ENCODE measurements at places on chromosomes 12 and 14. TPM values are rescaled to one million over a fixed set of nuclear protein-coding genes. Genes with fewer than 3 reads are reported as not detected.

Gene TTC9
- total RNA-seq, result 4.7 TPM

Gene CBLN3
- 11.1 TPM for total RNA-seq

Gene PAX9
- not detected for total RNA-seq

Gene KRT85
- total RNA-seq, result not detected

Gene ENDOU
- not detected for total RNA-seq

Gene AMIGO2
- 11.7 TPM for total RNA-seq

Gene FOXG1
- not detected for total RNA-seq

Gene GLIPR1
- 45.9 TPM for total RNA-seq

Gene GCH1
- 23.7 TPM for total RNA-seq

Gene STRAP
- 131 TPM for total RNA-seq

Gene PRR4
- total RNA-seq, result 3.6 TPM

Gene SPRYD3
- total RNA-seq, result 28.8 TPM

Gene GPR132
- total RNA-seq, result 49.5 TPM

Gene SELPLG
- 79.7 TPM for total RNA-seq

Gene KRT82
- total RNA-seq, result not detected

Gene ITGB7
- total RNA-seq, result 183 TPM

Gene ZCCHC8
- 33.6 TPM for total RNA-seq

Gene KCNH5
- total RNA-seq, result not detected

Gene SLC10A1
- total RNA-seq, result not detected

Gene ADCY6
- not detected for total RNA-seq

Gene NOXRED1
- 1.0 TPM for total RNA-seq

Gene C12orf50
- total RNA-seq, result 0.29 TPM

Gene BDKRB1
- not detected for total RNA-seq

Gene PMEL
- 2.5 TPM for total RNA-seq

Gene DAD1
- total RNA-seq, result 218 TPM

Gene NOVA1
- 0.19 TPM for total RNA-seq

Gene SPTB
- total RNA-seq, result 0.15 TPM

Gene PRKD1
- total RNA-seq, result not detected

Gene SPATS2
- total RNA-seq, result 16.9 TPM

Gene TEAD4
- total RNA-seq, result 3.1 TPM

Gene ACOT2
- 8.4 TPM for total RNA-seq

Gene SCN8A
- 0.73 TPM for total RNA-seq

Gene VRTN
- total RNA-seq, result not detected

Gene VTI1B
- total RNA-seq, result 68.1 TPM

Gene VCPKMT
- total RNA-seq, result 8.2 TPM

Gene DNAI7
- 0.09 TPM for total RNA-seq

Gene ACSS3
- not detected for total RNA-seq

Gene ERG28
- total RNA-seq, result 19.4 TPM

Gene EML5
- total RNA-seq, result 1.6 TPM

Gene PLEKHG7
- total RNA-seq, result not detected

Gene EPYC
- total RNA-seq, result not detected

Gene DIO2
- total RNA-seq, result 0.13 TPM

Gene RIPK3
- total RNA-seq, result 17.4 TPM

Gene SNX6
- 88.8 TPM for total RNA-seq

Gene NFATC4
- not detected for total RNA-seq

Measured in activated T-helper 17 cell treated with anti-CD3 and anti-CD28 coated beads, Interleukin-2, amount 50 U/mL, for 72 hours (primary cell).